ENCODE measurements at places on chromosomes 2 and 18.

DNA sequence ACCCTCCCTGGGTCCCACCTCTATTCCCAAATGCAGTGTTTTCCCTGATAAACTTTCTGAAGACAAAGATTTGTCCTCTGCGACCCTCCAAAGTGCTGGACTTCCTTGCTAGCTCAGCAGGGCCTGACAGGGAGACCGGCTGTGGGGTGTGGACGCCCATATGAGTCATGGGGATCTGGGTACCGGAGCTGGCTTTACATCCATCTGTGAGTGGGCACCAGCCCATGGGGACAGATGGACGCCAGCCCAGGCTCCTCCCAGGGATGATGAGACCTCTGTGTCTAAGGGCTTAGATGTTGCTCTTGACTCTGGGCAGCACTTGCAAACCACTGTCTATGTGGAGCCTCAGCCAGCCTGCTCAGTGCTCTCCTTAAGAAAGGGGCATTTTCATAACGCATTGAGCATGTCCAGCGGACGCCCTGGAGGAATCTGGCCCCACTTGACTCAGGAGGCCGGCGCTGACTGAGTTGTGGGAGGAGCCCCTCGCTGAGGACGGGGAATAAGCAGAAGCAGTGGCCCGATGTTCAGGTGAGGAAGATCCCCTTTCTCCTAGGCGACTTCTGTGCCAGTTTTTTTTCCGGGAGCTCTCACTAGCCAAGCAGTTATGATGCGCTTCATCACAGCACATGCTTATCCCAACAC is 229.4 kb upstream of the MYT1L start:
- no peak for DNase-seq

GRCh38 chr2:12533337-12534005 is 183.3 kb upstream of the TRIB2 start:
- DNase-seq, result no peak

GRCh38 chr2:44941551-44942234 is at the start of gene SIX3:
TSS of gene SIX3 (plus strand) at chr2:44941702. CDS start at chr2:44942105, 403 bp downstream.
- DNase-seq, result no peak

DNA sequence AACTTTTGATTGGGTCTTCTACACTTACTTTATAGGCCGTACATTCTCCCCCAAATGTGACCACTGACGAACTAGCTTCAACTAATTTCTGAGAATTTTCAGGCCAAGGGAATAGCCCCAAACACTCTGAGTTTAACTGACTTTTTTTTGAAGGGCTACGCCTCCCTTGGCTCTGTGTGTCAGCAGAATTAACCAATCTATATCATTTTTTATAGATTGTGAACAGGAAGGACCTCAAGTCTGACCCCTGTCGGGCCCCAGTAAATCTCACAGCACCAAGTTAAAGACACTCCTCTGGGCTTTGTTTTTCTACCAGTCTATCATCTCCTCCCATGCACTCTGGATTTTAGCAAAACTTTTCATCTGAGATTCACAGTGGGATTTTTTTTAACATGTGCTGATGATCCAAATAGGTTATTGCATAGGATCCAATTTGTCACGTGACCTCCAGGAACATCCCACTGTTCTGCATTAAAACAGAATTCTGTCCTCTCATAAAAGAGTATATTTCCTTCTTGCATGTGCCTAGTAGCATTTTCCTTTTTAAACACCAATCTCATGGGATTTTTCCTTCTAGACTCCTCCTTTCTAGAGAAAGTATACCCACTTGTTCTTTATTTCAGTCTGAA is 307.1 kb downstream of the OSR1 start:
- DNase-seq, result no peak

- DNase-seq, result no peak
Observed at GRCh38 chr2:214193943-214194342, 216.9 kb upstream of the VWC2L start.

DNA sequence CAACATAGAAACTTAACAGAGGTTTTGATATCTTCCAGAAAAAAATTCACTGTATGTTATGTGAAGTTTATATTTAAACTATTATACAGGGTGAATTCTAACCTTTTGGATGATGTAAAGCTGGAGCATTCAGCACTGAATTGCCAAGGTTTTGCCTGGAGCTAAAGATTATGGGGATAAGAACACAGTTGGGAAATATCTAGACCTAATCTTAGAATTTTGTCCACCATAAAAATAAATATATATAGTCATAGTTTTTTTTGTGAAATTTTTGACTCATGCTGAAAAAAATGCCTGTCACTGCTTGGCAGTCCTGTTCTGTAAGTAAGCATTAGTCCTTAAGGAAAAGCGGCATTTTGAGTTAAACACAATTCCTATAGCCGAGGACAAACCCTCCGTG is 339.3 kb upstream of the TMEFF2 start:
- DNase-seq, result no peak

DNA sequence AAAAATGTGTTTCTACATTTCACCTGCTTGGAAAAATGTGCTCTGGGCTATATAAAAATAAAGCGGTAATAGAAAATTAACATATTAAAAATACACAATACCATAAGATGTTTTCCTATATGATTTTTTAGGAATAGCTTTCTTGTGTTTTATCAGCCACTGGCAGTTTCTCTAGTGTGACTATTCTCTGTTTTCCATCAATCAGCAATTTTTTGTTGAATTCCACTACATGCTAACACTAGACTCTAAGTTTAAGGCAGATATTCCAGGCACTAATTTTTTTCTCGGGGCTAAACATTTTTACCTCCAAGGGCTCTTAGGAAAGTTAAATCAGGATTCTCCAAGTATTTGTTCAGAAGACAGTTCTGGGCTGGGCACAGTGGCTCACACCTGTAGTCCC is 140.5 kb downstream of the SPHKAP start:
- DNase-seq, result no peak

DNA sequence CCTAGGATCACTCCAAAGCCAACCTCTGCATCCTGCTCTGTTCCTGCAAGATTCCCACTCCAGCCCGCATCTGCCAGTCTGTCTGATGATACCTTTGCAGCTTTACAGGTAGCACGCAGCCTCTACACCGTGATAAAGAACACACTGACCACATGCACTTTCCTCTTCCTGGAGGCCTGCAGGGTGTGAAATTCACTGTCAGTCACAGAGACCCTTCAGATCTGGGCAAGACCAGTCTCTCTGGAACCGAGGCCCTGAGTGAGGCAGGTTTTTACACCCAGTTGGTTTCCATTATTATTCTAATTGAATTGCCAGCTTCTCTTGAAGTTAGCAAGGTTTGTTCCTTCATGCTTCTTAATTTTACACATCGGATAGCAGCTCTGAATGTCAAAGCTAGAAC is 30.5 kb upstream of the TWIST2 start:
- DNase-seq, result no peak

DNA sequence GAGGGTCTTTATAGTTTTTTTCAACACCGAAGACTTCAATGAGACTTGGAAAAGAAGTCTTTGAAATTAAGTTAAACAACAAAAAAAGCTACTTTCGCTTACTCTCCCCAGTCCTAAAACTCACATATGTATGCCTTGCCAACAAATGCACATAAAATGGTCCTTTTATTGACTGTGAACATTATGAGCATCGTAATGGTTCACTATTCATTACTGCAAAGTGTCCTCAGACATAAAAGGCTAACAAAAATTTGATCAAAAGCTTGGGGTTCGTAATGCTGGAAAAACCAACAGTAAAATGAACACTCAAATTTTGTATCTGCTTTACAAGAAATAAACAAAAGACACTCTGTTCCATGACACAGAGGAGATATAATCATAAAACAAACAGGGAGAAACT is 285.3 kb upstream of the SLC8A1 start:
- DNase-seq, result no peak

DNA sequence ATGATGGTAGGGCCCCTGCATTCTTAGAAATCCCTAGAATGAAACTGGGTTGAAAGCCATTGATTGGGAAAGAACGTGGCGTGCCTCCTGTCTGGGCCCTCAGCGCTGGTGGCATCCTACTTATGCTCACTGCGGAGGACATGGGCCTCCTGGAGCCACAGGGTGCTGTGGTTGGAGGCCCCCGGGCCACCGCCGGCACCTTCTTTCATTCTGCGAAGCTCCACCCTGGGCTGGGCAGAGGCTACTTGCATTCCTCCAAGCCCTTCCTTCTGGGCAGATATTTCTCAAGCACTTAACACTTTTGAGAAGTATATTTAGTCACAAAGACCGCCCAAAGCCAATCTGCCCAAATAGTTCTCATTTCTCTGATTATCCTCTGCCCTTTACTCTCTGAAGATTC is 311.9 kb downstream of the MYCN start:
- DNase-seq, result no peak

DNA sequence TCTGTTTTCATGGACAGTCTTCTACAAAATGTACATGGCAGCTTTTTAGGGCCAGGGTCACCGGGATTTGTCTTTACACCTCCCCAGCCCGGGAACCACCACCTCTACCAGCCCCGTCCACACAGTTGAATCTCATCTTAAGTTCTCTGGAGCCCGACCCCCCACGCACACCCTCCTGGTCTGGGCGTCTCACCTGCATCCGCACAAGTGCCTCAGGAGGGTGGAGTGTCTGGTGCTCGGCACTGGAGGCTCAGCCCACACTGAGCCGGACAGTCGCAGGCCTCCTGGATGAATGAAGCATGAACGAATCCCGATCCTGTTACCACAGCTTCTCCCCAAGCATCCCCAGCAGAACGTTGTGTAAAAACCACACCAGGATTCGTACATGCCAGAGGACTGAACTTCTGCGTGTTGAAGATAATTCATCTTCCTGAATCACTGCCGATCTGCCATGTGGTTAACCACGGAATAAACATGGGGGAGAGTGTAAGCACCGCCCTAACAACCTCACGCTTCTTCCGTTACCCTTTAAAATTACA is 162.0 kb downstream of the RTP5 start:
- DNase-seq, result peak; percentile 26

DNA sequence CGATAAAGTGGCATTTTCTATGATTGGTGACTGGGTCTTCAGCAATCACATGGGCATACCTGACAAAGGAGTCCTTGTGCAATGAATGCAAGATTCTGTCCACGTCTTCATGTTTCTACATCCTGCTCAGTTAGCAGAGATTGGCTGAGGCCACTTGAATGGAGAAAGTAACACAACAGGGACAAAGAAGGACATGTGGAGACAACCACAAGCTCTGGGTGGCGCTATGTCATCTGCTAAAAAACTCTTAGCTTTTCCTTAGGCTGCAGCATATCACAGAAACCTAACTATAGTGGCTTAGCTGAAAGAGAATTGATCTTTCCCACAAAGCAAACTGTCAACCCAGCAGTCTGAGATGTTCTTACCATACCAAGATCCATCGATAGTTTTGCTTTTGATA is 1109.7 kb downstream of the SOCS6 start:
- DNase-seq, result no peak

- peak; percentile 89 for DNase-seq
Observed at GRCh38 chr2:181810823-181811695, 80.5 kb upstream of the ITPRID2 start.

- DNase-seq, result no peak
Observed at GRCh38 chr2:156590085-156590739, 154.0 kb downstream of the GPD2 start.

DNA sequence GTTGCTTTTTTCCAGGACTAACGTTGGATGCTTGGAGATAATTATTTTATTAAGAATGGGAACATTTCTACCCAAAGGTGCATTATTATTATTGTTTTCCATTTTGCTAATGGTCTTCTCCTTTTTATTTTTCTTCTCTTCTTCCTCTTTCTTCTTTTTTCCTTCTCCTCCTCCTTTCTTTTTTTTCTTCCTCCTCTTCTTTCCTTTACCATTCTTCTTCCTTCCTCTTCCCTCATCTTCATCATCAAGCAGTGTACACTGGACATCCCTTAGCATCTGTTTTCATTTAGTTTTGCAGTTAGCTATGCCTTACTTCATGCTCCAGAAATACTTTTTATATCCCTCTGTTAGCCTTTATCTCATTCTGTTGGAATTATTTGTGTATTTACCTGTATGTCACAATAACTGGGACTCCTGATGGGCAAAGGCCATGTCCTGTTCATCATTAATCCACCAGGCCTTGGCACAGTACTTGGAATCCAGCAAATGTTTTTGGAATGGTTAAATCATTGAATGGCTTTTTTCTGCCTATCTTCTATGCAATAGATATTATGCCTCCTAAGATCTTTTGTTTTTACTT is 162.7 kb downstream of the CAMKMT start:
- DNase-seq, result no peak

- peak; percentile 84 for DNase-seq
Observed at GRCh38 chr2:190088917-190089316, 26.4 kb upstream of the MSTN start.

DNA sequence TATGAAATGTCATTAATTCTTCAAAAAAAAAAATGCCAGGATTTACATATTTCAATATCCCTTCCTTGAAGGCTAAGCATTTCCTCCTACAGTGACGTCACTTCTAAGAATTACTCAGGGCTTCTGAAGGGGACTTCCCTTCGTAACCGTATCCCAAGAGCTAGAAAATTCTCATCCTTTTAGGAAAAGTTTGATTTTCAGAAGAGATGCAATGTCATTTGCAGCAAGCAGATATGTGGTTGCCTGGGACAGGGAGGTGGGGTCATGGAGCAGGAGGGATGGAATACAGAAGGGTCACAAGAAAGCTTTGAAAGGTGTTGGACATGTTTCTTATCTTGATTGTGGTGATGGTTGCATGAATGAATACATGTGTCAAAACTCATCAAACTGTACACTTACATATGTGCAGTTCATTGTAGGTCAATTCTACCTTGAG is 97.0 kb upstream of the ATL2 start:
- DNase-seq, result peak; percentile 61

DNA sequence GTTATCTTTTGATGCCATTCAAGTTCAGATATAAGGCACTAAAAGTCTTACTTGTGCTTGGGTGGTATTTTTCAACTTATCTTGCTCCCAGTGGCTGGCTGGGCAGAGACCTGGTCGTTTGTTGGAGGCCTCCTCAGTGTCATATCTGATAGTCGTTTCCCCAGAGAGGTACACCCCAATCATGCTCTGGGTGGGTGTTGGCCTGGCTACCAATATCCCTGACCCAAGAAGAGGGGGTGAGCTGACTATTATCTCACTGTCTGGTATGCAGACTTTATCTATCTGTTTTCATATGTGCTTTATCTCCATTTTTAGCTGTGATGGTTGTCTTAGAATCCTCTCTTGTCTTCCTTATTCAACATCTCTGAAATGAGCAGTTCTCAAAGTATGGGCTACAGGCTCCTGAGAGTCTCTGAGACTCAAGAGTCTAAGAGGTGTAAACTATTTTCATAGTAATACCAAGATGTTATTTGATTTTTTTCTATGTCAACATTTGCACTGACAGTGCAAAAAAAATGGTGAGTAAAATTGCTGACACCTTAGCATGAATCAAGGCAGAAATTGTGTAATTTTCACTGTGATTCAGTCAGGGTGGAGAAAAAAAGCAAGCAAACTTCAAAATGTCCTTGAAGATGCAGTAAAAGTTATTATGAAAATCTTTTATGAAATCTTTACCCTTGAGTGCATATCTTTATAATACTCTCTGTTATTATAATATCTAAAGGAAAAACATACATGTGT is 12.3 kb upstream of the PLEK start:
- no peak for DNase-seq

All from inflammatory macrophage (primary cell).